ENCODE measurements at places on chromosomes 7 and 10.

DNA sequence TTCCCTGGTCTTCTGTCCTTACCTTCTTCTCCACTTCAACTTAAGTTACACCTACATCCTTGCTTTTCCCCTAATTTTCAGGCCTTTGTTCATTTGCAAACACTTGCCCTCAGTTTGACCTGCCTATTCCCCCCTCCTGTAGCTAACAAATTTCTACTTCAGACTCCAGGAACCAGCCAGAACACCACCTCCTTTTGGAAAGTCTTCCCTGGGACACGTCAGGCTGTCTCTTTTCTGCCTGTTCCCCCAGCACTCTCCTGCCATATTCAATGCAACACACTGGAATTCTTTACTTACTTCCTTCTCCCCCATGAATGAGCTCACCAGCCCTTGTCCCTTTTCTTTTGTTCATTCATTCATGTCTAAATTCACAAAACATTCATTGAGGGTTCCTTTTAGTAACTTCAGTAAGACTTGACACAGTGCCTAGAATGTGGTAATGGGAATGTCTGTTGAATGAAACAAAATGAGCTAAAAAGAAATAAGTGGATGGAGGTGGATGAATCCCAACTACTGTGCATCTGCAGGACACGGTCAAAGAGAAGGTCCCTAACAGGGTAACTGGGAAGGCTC is 478.0 kb downstream of the KCNMA1 start:
- DNase-seq, result no peak

- no peak for DNase-seq
Measured at GRCh38 chr10:97664282-97664850, 22.7 kb downstream of the AVPI1 start.

DNA sequence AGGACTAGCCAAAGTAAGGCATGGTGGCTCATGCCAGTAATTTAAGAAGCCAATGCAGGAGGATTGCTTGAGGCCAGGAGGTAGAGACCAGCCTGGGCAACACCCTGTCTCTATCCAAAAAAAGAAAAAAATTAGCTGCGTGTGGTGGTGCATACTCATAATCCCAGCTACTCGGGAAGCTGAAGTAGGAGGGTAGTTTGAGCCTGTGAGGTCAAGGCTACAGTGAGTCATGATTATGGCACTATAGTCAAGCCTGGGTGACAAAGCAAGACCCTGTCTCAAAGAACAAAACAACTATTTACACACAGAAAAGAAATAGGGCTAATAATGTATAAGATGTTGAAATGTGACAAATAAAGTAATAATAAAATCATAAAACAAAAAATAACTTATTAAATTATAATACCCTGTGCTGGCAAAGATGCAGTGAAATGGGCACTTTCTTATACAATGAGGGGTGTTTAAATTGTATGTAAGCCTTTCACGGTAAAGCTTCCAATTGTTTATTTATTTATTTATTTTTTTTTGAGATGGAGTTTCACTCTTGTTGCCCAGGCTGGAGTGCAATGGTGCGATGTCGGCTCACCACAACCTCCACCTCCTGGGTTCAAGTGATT is 175.2 kb downstream of the TPST1 start:
- no peak for DNase-seq

GRCh38 chr7:106347229-106347833 is 62.5 kb upstream of the NAMPT start:
- DNase-seq, result no peak

DNA sequence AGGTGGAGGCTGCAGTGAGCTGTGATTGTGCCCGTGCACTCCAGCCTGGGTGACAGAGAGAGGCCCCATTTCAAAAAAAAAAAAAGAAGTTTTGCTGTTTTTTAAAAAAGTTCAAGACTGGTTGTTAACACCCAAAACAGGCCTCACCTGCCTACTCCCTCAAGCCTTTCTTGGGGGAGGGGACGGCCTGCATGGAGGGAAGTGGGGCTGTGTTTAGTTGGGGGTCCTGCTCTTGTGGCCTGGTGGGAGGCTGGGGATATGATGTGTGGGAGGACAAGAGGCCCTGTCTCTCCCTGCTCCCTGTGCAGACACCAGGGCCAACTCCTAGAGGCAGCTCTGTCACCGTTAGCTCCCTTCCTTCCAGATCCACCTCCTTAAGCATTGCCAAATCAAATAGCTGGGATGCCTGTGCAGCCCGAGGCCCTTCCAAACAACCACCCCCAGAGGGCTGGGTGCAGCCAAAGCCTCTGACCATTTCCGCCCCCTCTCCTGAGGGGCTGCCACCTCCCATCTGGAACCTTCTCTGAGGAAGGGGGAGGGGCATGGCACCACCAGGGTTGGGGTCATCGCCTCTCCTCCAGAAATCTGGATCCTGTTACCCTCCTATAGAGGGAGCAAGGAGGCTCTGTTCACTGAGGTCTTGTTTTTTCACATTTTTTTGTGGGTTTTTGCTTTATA is 32.9 kb upstream of the ANKRD2 start:
- DNase-seq, result no peak

GRCh38 chr7:70734411-70734810 is 397.5 kb upstream of the GALNT17 start:
- DNase-seq, result no peak

GRCh38 chr10:126278851-126279250 is 109.4 kb downstream of the ADAM12 start:
- no peak for DNase-seq

DNA sequence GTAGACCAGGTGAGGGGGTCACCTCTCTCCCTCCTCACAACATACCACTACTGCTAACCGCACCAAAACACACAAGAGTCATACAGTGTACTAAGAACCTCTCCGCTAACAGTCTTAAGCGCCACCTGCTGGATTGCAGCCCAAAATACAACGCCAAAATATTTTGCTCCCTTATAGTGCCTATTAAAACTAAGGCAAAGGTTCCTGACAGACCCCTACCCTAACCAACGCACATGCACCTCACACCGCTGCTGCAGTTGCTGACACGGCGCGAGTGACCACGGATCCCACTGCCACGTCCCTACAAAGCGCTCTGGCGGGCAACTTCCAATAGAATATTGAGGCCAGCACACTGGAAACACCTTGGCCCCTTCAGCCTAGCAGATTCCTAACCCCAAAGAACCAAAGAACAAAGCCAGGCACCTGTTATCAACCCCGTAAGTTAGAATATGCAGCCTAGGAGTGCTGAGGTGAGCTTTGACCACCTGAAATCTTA is 563.6 kb upstream of the SEMA3D start:
- DNase-seq, result no peak

DNA sequence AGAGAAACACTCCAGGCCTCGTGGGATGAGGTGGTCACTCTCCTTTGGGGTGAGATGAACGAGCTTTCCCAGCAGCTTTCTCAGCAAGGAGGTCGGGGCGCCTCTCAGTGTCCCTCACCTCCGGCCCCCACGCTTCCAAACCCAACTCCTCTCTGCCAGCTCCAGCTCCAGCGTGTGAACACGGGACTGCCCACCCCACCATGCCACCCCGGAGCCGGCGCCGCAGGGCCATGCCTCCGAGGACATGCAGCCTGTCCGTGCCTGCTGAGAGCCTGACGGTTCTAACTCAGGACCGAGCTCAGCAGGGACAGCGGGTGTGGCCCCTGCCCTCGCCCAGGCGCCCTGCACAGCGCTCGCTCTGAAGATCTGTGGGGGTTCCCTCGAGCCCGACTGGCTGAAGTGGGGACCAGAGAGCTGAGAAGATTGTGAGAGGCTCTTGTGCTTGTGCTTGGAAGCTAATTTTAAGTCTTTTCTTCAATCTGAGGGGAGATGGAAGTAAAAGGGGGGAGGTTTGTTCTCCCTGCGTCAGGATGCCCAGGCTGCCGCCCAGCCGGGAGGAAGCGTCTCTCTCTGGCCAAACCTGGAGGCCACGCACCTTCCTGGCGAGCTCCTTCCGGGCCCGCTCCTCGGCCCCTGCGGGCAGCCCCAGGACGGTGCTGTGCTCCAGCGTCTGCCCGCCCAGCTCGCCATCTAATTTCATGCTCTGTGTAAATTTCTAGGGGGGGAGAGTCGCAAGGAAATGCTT is 5.1 kb upstream of the ADAM8 start:
- no peak for DNase-seq

DNA sequence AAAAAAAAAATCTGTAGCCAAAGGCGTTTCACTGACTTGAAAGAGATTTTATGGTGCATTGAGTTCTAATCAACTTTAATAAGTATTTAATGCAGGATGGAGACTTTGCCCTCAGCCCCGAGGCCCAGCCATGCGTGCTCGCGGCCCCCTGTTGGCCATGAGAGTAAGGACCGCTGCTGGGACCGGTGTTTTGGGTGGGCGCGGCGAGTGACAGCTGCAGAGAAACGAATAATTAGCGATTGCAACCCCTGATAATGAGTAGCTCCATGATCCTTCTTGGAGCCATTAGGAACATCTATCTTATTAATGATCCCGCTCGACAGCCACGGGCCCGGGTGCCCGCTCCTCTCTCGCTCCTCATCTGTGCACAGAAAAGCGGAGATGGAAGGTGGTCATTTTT is 347.4 kb downstream of the RPS24 start:
- DNase-seq, result no peak

DNA sequence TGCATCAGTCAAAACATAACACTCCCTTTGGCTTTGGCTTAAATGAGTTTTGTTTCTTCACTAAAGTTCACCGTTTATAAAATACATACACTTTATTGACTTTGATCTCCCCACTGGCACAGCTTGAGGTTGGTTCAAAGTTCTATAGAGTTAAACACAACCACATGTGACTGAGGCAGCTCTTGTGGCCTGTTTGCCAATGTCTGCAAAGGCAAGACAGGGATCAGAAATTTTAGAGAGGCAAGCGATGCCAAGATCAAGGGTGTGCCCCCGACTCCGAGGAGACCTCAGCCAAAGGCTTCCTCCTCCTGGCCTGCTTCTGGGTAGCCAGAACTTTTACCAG is 129.8 kb upstream of the JCAD start:
- no peak for DNase-seq

GRCh38 chr7:86788948-86789347 is 145.2 kb downstream of the GRM3 start:
- no peak for DNase-seq

GRCh38 chr10:3408603-3409365 is 236.2 kb upstream of the PITRM1 start:
- DNase-seq, result no peak

DNA sequence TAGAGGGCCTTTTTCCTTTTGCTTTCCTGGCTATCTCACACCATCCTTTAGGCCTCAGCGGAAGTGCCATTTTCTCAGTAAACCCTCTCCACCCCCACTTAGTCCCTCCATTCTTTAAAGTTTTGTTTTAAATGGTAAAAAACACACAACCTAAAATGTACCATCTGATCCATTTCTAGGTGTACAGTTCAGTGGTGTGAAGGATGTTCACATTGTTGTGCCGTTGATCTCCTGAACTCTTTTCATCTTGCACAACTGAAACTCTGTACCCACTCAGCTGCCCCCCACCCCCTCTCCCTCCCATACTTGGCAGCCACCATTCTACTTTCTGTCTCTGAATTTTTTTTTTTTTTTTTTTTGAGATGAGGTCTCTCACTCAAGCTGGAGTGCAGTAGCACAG is 52.2 kb downstream of the SNX10 start:
- DNase-seq, result no peak

- no peak for DNase-seq
Measured at GRCh38 chr7:154777489-154777888, 225.4 kb downstream of the PAXIP1 start.

GRCh38 chr7:130154131-130154500 is 51.1 kb downstream of the TMEM209 start:
- no peak for DNase-seq

DNA sequence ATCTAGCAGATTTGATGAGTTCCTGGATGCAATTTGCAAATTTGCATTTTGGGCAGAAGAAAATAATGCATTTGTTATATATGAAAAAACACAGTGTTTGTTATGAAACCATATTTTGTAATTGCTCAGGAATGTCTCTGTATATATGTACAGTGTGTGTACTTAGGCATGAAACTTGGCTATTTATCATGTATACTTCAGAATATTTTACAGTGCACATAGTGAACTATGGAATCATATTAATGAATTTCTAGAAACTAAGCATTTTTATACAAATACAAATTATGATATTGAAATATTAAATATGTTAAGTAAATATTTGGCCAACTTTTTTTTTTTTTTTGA is 107.5 kb downstream of the TWIST1 start:
- no peak for DNase-seq

DNA sequence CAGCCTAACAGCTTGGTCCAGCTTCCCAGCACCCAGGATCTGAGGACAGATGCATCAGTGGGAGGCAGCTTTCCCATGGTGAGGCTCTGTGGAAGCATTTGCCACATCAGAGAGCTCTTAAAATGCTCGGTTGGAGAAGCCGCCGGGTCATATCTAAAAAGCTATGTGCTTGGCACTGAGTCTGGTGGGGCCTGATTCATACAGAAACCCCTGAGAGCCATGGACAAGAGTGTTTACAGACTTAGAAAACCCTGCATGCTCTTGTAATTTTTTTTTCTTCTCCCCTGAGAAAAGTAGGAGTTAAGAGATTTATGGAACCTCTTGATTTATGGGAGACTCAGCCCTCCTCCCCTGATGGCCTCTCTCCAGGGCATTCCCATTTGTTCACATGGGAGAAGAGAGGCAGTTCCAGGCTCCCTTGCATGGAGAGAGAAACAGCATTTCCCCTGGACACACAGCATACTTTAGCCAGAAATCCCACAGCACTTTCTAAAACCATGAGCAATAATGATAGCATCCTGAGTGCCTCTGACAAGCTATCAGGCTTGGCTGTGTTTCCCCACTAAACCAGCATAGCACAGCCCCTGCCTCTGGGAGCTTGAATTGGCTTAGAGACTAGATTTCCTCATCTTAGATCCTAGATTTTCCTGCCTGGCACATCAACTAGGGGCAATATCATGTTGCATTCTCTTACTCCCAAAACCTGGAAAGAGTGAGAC is 322.1 kb upstream of the AUTS2 start:
- DNase-seq, result no peak

DNA sequence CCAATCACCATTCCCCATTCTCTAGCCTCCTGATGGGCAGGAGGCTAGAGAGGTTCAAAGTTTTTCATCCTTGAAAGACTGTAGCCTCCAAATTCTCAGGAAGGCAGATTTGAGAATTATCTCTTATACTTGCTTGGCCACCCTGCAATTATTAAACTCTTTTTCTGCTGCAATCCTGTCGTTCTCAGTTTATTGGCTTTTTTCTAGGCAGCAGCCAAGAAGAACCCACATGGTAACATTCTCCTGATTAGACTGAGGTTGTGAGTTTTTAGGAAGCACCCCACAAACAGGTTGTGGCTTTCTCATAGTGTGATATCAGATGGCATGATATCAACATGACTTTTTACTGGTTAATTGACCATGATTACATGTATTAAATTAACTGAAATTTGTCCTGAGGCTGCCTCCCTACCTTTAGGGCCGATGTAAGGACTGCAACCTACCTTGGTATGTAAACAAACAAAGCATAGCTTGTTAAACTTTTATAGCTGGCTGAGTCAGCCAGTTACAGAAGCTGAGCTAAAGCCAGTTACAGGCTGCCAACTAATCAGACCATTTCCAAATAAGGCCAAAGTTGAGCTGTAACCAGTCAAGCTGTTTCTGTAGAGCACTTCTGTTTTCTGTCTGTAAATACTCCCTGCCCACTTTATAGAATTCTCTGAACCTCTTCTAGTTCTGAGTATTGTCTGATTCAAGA is 3.2 kb upstream of the ZNF248 start:
- DNase-seq, result no peak
